ENCODE measurements at places on chromosomes 1 and 21.

DNA sequence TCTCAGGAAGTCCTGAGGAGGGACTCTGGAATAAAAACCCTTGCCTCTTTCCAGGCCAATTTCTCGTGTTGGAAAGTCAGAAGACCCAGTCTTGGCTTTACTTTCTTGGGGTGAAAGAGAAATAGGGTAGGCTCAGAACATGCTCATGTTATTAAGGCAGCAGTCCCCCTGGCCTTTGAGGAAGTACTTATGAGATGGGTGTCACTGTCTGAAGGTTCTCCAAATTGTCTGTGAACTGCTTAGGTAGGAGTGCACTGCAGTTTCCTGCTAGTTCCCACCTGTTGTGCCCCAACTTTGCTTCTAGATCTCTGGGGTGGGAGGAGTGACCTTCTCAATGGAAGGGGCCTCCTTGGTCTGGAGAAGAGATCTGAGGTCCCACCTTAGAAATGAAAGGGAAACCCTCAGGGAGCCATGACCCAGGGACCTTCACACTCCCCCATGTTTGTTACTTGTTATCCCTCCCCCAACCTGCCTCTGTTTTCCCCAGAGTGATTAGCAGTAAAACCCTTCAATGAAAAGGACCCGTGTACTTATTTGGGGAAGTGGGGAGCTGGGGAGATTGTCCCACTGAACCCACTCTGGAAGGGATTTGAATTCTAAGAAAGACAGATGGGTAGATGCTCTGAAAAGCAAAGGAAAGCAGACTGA is 5.7 kb downstream of the ZNF691 start:
- DNase-seq = no peak

DNA sequence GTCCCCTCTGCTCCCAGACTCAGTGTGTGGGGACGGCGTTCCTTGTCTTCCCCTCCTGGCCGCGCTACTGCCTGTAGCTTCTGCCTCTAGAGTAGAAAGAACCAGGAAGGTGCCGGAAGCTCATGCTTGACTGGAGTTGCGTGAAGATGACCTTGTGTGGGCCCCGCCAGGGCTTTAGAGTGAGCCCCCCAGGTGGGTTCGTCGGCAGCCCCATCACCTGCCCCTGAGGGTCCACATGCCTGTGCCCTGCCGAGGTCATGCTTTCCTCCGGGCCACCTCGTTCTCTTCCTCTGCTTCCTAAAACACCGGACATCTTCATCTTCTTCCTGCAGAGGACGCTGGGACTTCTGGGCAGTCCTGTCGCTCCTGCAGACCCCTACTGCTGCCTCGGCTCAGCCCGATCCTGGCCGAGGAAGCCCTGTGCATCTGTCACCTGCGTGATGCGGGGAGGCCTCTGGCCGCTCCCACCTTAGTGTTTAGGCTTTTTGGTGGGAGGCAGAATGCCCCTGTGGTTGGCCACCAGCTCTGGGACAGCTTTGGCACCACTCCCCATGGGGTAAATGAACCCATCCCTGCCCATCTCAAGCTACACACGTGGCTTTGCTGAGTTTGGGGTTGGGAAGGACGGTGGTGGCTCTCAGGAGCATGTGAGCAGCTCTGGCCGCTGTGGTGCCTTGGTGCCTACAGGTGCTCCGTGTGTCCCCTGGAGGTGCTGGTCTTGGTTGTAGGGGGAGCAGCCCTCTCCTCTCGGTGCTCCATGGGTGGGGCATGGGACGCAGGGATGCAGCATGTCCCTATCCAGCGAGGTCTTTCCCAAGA is 12.3 kb downstream of the OBSCN start:
- no peak for DNase-seq
- no peaks in the 10 kb centered on the region for H3K4me1 ChIP-seq
- no peaks in the 10 kb centered on the region for H3K27me3 ChIP-seq
- H3K36me3 ChIP-seq = peaks cover 9% of the 10 kb centered on the region
- H3K27ac ChIP-seq = no peak overlapping the region
- H3K4me3 ChIP-seq = no peak overlapping the region

DNA sequence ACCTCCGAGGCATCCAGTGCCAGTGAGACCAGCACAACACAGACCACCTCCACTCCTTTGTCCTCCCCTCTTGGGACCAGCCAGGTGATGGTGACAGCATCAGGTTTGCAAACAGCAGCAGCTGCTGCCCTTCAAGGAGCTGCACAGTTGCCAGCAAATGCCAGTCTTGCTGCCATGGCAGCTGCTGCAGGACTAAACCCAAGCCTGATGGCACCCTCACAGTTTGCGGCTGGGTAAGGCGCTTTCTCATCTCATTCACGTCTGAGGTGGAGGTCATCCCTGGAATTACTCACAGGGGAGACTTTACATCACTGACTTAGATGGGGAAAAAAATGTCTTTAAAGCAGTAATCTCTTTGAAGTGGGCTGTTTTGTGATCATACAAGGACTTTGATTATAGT is 106.3 kb downstream of the CD247 start:
- peaks cover 5% of the 10 kb centered on the region for H3K36me3 ChIP-seq
- H3K4me3 ChIP-seq = no peak overlapping the region
- no peaks in the 10 kb centered on the region for H3K4me1 ChIP-seq
- no peak for DNase-seq
- H3K27ac ChIP-seq = no peak overlapping the region

DNA sequence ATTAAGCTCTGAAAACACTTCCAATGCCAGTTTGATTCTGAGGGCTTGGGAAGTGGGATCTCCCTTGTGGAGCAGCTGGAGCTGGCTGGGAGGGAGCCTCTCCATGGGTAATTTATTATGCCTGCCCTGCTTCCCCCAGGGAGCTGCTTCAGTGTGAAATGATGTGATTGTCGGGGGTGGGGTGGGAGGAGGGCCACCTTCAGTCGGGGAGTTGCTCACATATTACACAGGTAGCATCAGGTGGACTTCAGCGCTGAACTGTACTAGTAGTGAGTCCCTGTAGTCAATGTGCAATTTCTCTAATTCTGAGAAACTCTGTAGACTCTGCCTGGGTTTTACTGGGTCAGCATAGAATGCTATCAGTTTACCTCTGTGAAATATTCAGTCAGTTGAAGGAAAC is 12.8 kb downstream of the PLA2G2E start:
- H3K4me1 ChIP-seq = no peaks in the 10 kb centered on the region
- H3K27me3 ChIP-seq = no peaks in the 10 kb centered on the region
- no peak for DNase-seq
- no peak overlapping the region for H3K27ac ChIP-seq
- H3K36me3 ChIP-seq = peaks cover 51% of the 10 kb centered on the region

GRCh38 chr1:19596065-19596713 is 47.9 kb upstream of the NBL1 start:
- H3K4me1 ChIP-seq = peaks cover 46% of the 10 kb centered on the region
- H3K4me3 ChIP-seq = peak overlapping the region; percentile 94
- DNase-seq = no peak
- H3K27ac ChIP-seq = peak overlapping the region; percentile 100

GRCh38 chr1:107883562-107883961 is 81.4 kb downstream of the VAV3 start:
- no peaks in the 10 kb centered on the region for H3K36me3 ChIP-seq
- no peaks in the 10 kb centered on the region for H3K4me1 ChIP-seq
- no peak for DNase-seq
- H3K27me3 ChIP-seq = no peaks in the 10 kb centered on the region
- no peak overlapping the region for H3K27ac ChIP-seq

DNA sequence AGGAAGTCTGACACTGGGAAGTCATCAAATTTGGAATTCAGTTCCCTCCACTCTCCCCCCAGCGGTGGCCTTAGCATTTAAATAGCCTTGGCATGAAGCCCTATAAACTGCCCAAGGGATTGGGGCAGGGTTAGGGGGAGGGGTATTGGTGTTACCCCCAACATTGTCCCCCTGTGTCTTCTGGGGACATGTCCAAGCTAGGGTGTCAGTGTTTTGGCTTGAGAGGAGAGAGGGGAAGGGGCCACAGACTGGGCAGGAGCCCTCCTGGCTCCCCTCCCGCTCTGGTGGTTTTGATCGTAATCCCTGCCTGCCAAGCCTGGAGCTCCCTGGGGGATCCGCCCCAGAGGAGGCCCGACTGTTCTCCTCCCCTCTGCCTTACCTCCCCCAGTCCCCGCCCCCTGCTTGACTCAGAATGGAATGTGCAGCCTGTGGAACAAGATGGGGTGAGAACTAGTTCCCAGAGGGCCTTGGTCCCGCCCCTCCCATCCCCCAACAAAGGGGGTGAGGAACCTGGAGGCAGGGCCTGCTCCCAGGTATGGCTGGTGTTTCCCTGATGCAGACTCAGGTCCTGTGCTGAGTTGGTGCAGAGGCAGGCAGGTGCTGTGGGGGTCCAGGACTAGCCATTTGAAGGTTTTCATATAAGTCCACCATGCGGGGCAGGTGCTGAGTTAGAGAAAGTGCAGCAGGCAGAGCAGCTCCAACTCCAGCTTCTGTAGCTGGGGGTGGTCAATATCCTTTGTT is 7.4 kb downstream of the SOX13 start:
- no peak for DNase-seq
- no peak overlapping the region for H3K27ac ChIP-seq
- H3K4me1 ChIP-seq = peaks cover 3% of the 10 kb centered on the region
- no peaks in the 10 kb centered on the region for H3K36me3 ChIP-seq

DNA sequence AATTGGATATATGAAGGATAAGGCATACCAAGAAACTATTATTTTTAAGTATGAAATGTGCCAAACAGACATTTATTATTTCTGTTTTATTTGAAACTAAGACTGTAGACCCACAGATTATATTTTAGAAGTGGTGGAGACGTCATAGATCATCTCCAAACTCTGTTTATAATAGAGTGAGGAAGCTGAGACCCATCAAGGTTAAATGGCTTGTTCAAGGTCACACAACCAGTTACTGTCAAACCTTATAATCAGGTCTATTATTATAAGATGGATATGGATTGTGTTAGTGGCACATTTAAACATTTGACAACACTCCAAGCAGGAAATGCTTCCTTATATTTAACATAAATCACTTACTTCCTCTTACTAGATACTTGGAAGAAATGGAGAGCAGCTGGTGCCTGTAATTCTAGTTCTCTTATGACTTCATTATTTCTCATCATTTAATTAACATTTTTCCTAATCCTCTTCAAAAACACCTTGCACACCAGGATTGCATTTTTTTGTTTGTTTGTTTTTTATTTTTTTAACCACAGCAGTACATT is 117.0 kb downstream of the NEK7 start:
- DNase-seq = no peak
- H3K27me3 ChIP-seq = no peaks in the 10 kb centered on the region
- peaks cover 7% of the 10 kb centered on the region for H3K4me1 ChIP-seq

GRCh38 chr1:225642177-225642576 is 10.7 kb downstream of the ENAH start:
- no peaks in the 10 kb centered on the region for H3K27me3 ChIP-seq
- no peaks in the 10 kb centered on the region for H3K4me1 ChIP-seq
- no peaks in the 10 kb centered on the region for H3K36me3 ChIP-seq
- DNase-seq = no peak

GRCh38 chr1:46081619-46082018 is 50.8 kb downstream of the PIK3R3 start:
- no peaks in the 10 kb centered on the region for H3K27me3 ChIP-seq
- DNase-seq = no peak
- no peaks in the 10 kb centered on the region for H3K4me1 ChIP-seq
- H3K27ac ChIP-seq = no peak overlapping the region
- no peak overlapping the region for H3K4me3 ChIP-seq
- H3K36me3 ChIP-seq = no peaks in the 10 kb centered on the region

DNA sequence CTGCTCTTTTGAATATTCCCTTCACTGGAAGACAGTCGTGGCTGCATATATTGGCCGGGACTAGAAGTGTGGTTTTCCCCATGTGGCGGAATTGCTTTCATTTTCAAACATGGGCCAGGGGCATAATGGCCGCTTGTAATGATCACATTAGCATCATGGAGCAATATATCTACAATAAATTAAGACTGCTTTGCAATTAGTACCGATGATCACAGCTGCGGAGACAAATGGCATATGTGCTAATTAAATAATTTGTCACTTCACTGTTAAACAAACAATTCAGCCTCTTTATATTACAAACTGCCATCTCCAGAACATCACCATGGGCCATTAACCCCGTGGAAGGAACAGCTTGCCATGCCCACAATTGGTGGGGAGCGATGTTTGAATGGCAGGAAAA is 68.2 kb upstream of the OLIG2 start:
- H3K4me1 ChIP-seq = no peaks in the 10 kb centered on the region
- peaks cover 4% of the 10 kb centered on the region for H3K27me3 ChIP-seq
- no peaks in the 10 kb centered on the region for H3K36me3 ChIP-seq

DNA sequence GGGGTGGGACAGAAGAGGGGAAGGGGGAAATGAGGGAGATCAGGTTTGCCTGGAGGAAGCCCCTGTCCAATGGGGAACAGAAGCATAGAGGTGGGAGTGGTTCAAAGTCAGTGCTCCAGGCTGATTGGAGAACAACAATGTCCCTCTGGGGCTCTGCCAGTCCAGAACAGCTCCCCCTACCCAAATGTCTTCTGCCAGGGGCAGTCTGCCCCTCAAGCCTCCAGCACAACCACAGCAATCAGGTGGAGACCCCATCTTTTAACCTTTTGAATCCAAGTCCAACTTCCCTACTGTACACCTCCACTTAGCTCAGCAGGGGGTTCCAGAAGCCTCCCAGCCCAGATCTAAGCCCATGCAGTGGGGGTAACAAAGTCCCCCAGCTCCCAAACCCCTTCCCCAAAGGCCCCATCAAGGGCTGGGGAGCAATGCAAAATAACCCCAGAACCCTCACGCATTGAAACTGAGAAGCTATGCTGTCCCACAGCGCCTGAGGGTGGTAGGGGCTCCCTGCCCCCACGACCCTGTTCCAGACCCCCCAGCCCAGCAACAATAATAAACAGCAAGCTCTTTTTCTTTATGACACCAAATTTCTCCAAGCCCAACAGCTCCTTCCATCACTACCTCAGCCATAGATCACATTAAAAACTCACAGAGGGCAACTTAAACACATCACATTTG is 3.3 kb downstream of the AHDC1 start:
- no peak overlapping the region for H3K4me3 ChIP-seq
- no peaks in the 10 kb centered on the region for H3K27me3 ChIP-seq
- no peaks in the 10 kb centered on the region for H3K36me3 ChIP-seq

DNA sequence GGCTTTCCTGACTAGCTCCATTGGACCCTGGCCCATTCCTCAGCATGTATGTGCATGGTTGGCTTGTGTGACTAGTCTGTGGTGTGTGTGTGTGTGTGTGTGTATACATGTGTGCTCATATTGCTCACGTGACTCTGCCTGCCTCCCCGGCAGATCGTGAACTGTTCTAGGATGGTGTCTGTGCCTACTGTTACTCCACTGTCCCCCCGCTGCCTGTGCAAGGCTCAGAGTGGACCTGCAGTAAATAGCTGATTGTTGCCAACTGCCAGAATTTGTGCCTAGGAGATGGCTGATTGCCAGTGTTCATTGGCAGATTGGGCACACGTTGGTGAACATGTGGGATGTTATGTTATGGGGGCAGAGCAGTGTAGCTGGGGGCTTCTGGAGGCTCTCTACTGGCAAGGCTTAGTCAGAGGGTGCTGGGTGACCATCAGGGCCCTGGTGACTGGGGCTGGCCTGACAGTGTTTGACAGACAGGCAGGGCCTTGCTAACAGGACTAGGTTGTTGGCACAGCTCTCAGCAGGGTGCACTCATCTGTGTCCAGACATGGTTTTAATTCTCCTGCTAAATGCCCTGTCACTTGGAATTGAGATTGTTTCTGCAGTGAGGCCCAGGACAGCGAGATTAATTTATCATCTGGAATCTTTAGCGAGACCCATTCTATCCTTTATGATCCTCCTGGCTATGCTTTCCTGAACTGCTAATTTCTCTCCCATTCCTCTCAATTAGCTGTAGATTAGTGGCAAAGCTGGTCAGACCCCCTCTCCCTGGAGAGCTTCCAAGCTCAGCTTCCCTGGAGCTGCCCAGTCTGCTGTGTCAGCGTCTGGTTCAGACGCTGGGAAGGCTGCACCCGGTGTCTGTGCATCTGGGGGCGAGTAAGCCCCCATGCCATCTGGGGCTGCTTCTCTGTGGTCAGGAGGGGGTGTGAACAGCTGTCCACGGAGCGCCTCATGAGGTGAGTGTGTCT is 20.8 kb downstream of the SLC6A17 start:
- no peaks in the 10 kb centered on the region for H3K27me3 ChIP-seq
- H3K4me1 ChIP-seq = no peaks in the 10 kb centered on the region
- no peak overlapping the region for H3K27ac ChIP-seq
- H3K36me3 ChIP-seq = no peaks in the 10 kb centered on the region

Data from CD8-positive, alpha-beta memory T cell (primary cell).